ENCODE measurements at places on chromosomes 12 and 14. TPM values are rescaled to one million over a fixed set of nuclear protein-coding genes. Genes with fewer than 3 reads are reported as not detected.

BBOF1 gene
- 9.6 TPM for total RNA-seq

B4GALNT1 gene
- total RNA-seq: 4.4 TPM

DDN gene
- total RNA-seq: not detected

CPNE6 gene
- total RNA-seq: 2.9 TPM

OR4E2 gene
- total RNA-seq: not detected

TAS2R13 gene
- 4.1 TPM for total RNA-seq

MYF6 gene
- total RNA-seq: not detected

LMNTD1 gene
- total RNA-seq: not detected

DAO gene
- not detected for total RNA-seq

NKX2-1 gene
- total RNA-seq: not detected

PTHLH gene
- 7.5 TPM for total RNA-seq

Measured in sigmoid colon (tissue), 7 donors.